Dermis microvascular lymphatic vessel endothelial cell (primary cell): ENCODE measurements at places on chromosomes 16 and 17. TPM values are rescaled to one million over a fixed set of nuclear protein-coding genes. Genes with fewer than 3 reads are reported as not detected.

Gene CD68
- 0.77 and 1.5 TPM in 2 replicates for total RNA-seq

Gene PRSS53
- 0.38 and 0.39 TPM in 2 replicates for total RNA-seq

Gene TNFRSF17
- not detected in 2 replicates for total RNA-seq

Gene APOBR
- total RNA-seq: under 0.01 TPM in 1 of 2 replicates, not detected in the other

Gene TPSG1
- not detected in 2 replicates for total RNA-seq

Gene FOXJ1
- not detected in 2 replicates for total RNA-seq

Gene PPP1R27
- not detected in 2 replicates for total RNA-seq

Gene RUSF1
- 18.4 and 31.0 TPM in 2 replicates for total RNA-seq

Gene CD300A
- not detected in 2 replicates for total RNA-seq

Gene ZFP3
- 0.77 and 1.3 TPM in 2 replicates for total RNA-seq

Gene HYDIN
- not detected in 2 replicates for total RNA-seq

Gene TBC1D3I
- total RNA-seq: under 0.01 TPM in 1 of 2 replicates, not detected in the other
